Breast epithelium (tissue), 4 donors: ENCODE measurements at places on chromosomes 5 and 9.

DNA sequence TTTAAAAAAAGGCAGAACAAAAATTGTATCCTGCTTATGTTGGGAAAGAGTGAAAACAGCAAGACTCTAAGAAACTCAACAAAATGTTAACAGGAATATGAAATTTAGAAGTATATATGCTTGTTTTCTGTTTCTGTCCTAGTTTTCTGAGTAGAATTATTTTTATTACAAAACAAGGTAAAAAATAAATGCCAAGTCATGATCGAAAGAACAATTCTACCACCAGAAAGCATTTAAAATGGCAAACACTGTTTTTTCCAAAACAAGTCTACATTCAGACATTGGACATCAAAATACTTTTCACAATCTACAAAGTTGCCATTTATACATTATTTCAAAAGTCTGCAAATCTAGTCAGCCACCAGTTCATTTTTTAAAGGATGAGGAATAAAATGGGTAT, 102.6 kb downstream of the TLE1 start:
- DNase-seq, result no peak

DNA sequence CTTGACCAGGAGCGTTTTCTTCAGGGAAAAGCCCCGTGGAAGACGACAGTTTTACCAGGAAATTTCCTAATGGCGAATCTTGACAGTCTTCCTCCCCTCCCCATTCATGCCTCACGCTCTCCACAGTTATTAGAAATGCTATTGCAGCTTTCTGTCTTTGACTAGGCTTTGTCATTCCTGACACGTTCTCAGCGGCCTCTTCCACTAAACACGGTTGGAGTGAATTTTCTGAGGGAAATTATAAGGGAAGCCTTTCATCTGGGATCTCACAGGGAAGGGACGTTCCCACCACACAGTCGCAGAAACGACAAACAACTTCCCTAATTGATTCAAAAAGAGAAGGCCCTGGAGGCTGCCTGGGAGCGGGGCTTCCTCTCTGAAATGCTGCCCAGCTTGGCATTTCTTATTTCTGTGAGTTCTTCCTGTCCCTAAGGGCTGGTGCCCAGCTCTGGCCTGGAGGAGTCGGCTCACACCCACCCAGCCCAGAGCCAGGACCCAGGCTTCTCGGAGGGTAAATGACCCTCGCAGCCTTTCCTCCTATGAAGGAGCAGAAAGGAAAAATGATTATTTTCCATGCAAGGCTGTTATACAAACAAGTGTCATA, 57.1 kb upstream of the PPP1R26 start:
- no peak for DNase-seq

DNA sequence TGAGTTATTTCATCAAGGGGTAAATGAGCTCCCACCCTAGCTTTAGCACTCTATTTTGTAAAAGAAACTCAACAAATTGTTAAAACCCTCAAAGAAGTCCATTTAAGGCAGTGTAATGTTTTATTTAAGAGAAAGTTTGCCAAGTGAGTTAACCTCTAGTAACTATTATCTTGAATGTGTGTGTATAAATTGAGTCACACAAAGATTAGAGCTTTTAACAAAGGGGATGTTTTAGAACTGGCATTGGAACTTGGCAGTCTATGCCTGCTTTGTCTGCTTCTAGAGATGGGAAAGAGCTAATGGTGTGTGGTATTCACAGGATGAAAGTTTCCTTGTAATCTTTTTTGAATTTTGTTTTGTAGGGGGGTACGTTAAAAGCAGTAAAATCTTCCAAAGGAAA, 33.2 kb downstream of the KDM3B start:
- DNase-seq, result no peak

DNA sequence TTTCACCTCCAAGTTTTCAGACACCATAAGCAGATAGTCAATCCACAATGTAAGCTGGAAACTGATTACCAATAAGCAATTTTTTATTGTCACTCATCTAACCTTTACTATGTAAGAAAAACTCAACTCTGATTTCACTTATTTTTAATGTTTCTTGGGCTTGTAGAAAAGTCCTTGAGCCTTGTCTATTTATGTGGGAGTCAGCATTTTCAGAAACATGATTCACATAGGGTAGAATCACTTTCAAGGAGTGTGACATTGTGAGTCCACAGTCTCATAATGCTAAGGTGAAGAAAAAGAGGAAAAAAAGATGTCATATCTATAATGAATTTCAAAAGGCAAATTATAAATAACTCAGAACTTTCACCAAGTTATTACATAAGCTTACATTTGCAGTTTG, 2167.9 kb upstream of the C9orf72 start:
- DNase-seq, result no peak

DNA sequence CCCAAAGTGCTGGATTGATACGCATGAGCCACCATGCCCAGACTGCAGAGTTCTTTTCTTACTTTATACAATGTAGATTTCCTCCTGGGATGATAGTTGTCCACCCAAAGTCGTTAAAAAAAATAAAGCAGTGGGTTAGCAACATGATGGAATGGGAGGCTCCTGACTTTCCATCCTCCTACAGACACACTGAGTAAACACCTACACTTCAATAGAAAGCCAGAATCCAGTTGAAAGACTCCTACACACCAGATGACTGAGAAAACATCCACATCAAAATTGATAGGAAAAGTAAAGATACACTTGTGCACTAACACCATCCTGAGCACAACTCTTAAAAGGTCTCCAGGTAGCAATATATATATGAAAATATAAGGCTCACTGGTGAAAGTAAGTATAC, 95.0 kb upstream of the TUT7 start:
- no peak for DNase-seq
